ENCODE measurements at places on chromosomes 1 and 21.

DNA sequence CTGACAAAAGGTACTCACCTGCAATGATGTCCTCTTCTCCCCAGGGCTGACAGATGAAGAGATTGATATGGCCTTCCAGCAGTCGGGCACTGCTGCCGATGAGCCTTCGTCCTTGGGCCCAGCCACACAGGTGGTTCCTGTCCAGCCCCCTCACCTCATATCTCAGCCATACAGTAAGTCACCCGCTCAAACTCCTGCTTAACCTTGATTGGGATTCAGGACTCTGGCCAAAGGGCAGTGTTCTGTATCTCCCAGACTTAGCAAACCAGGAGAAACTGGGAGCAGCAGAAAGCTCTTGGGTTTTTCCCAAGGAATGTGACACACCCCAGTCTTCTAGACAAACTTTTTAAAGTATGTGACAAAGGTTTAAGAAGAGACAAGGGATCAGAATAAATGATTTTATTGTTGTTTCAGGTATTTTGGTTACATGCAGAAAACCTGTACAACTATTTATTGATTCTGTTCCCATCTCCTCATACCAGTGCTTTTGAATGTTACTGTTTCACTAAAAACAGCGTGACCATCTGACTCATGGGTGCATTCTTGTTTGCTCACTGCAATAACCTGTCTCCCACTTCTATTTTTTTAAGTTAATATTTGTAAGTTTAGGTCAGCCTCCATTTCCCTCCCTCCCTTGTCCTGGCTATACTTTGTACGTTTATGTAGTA is 124.6 kb downstream of the PEX14 start:
- DNase-seq, result no peak

GRCh38 chr1:209787551-209787950 is 3.2 kb upstream of the C1orf74 start:
- no peak for DNase-seq

DNA sequence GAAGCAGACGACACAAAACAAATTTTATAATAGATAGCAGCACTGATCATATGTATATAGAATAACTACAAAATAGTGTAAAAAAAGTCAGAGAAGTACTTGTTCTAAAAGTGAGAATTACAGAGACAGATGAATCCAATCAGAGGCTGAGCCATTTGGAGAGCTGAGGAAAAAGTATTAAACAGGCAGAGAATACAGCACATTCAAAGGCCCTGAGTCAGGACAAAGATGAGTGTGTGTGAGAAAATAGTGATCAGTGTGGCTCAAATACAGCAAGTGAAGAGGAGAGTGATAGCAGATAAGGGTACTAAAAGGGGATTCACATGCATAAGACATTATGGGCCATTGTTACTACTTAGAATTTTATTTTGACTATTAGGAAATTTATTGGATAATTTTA is 430.6 kb upstream of the BRINP3 start:
- no peak for DNase-seq

DNA sequence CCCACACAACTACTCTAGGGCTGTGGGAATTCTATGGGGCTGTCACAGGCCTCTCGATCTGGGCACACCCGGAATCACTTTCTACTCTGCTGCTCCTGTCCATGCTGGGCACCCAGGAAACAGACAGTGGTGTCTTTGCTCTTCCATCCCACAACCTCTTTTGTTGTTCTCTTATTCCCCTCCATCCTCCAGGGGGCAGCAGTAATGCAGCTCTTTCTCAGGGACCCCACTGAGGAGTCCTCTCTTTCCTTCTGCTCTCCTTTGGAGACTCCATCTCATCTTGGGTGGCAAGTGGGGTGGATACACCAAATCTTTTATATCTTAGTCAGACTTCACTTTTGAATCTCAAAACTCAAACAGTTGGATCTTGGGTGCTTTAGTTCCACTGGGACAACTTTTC is 206.3 kb downstream of the HS2ST1 start:
- no peak for DNase-seq

DNA sequence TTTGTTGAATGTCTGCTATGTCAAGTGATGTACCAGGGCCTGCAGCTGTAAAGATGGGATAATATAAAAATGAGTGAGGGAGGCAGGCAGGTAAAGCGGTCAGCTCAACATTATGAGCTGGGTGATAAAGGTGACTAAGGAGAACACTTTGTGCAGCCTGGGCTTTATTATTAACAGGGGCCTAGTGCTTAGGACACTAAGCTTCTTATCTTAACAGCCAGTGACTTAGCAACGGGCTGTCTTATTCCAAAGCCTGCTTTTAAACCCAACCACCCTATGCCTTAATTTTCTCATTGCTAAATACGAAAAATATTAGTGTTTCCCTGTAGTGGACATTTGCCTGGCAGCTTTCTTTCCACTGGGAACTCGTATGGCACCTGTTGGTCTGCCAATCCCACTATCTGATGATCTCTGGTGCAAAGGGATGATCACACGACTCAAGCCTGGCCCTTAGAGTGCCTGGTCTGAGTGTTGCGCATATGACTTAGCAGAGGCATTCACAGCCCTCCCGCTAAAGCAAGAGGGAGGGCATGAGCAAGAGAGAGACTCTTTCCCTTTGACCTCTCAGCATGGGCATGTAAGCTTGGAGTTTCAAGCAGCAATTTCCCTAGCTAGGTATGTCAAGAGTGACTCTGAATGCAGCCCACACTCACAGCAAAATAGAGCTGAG is 98.6 kb upstream of the PAPPA2 start:
- DNase-seq, result no peak

- DNase-seq, result no peak
Observed at GRCh38 chr1:50566405-50566804, 143.2 kb upstream of the DMRTA2 start.

GRCh38 chr1:227899820-227900449 is 47.8 kb downstream of the WNT9A start:
- no peak for DNase-seq

- no peak for DNase-seq
Observed at GRCh38 chr21:31459457-31459856, 115.4 kb upstream of the TIAM1 start.

DNA sequence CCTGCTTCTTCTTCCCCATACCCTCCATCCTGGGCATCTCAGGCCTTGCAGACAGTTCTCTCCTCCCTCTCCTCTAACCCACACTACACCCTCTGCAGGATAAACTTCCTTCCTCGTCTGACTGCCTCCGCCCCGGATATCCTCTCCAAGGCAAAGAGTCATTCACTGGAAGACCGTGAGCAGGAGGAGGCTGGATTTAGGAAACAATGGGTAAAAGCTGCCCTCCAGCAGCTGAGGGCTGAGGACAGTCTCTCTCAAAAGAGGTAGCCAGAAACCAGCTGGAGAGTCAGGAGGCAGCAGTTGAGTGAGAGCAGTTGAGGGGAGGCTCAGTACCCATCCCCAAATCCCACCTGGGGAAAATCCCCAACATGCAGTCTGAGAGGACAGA is 1.4 kb downstream of the CSRP1 start:
- DNase-seq, result no peak

GRCh38 chr1:28577738-28578536 is 14.1 kb upstream of the RAB42 start:
- no peak for DNase-seq

DNA sequence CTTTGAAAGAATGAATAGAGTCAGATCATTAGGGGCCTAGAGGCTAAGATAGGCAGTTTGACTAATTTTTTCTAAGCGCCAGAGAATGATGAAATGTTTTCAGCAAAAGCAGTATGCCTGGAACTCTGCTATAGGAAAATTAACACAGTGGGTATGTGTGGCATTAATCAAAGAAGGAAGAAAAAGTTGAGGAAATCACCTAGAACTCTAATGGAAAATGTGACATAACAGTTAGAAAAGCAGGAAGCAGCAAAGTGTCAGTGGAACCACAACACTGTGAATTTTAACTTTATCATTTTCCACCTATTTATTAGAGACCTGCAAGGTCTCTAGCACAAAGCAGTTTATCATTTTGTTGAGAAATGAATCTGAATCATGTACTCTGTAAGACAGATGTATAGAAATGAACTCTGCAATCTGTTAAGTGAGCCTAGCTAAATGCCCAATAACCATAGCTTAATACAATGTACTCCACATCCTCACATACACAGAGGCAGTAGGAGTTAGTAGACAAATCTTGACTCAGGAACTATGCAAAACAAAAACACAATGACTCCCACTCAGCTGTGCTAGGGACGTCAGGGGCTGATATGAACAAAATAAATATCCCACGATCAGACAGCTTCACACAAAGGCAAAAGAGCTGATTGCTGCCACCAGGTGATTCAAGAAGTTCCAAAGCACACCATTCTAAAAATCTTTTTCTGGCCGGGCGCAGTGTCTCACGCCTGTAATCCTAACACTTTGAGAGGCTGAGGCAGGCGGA is 500.7 kb upstream of the NFIA start:
- DNase-seq, result no peak

- no peak for DNase-seq
Observed at GRCh38 chr1:155169541-155169940, 3.6 kb downstream of the KRTCAP2 start.

DNA sequence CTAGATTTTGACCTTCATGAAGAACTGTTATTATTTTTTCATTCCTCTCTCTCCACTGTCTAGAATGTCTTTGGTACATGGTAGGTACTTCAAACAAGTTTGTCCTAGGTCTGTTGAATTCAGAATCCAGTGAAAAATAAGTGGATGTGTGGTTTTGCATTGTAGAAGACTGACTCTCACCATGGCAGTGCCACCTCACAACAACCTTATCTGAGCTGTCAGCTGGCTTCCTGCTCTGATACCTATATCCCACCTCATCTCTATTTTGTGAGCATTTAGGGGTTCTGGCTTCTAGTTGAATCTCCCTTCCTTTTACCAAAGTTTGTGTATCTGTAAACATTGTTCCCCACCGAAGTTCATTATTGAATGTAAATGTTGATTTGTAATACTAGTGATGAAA is 9.1 kb downstream of the SWT1 start:
- DNase-seq, result no peak

GRCh38 chr1:10705953-10706352 is 90.5 kb downstream of the CASZ1 start:
- no peak for DNase-seq

- no peak for DNase-seq
Observed at GRCh38 chr1:175471039-175471800, 272.2 kb downstream of the TNR start.

GRCh38 chr1:8314346-8315280 is 3.3 kb upstream of the SLC45A1 start:
- no peak for DNase-seq

GRCh38 chr1:46487818-46488218 is 1.8 kb upstream of the DMBX1 start:
- no peak for DNase-seq

GRCh38 chr1:55217226-55217986 is 2.2 kb upstream of the USP24 start:
- no peak for DNase-seq

DNA sequence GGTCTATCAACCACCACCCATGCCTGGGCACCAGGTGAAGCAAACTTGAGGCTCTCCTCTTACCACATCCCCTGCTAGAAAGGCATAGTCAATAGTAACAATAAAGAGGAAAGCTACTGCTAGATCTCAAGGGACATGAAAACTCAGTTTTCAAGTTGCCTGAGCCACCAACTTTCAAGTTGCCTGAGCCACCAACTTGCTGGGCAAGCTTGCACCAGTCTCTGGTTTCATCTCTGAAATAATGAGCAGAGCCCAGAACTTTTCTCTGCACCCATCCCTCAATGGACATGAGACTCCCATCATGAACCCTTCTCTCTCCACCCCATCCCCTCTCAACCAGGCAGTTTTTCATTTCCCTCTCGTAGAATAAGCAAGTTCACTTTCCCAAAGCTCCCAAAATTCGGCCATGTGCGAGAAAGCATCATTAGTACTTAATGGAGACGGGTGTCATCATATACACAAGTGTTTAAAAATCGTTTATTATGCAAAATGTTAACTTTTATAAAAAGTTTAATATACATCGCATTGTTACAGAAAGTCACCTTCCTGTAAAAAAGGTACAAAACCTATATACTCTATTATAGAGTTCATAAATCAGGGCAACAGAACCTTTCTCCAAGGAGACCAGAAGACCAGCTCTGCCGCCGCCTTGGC is 1.7 kb downstream of the ID3 start:
- DNase-seq, result no peak

- no peak for DNase-seq
Observed at GRCh38 chr1:206702803-206703202, 18.1 kb downstream of the MAPKAPK2 start.
